ENCODE measurements at places on chromosomes 13 and 19. TPM values are rescaled to one million over a fixed set of nuclear protein-coding genes. Genes with fewer than 3 reads are reported as not detected.

CCNA1 gene
- polyA plus RNA-seq, result not detected

CATSPERD gene
- not detected for polyA plus RNA-seq

MYBPC2 gene
- polyA plus RNA-seq, result not detected

STAP2 gene
- 4.2 TPM for polyA plus RNA-seq

ZNF14 gene
- 5.4 TPM for polyA plus RNA-seq

GPR183 gene
- polyA plus RNA-seq, result 87.1 TPM

VSTM2B gene
- polyA plus RNA-seq, result 0.41 TPM

DNA sequence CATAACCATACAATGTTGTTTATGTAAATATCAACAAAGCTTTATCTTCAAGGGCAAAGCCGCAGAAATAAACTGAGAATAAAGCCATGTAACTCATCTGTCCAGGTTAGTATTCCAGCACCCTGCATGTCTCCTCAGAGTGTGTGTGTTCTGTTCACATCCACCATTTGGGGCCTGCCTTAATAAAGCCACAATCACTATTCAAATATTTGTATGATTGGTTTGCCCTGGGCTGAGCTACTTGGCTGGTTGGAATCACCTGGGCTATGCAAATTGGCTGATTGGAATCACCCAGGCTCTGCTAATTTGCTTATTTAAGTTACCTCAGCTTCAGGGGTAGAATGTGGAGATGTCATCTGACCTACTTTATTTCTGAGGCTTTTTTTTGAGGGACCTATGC is 42.4 kb upstream of the ZNF737 start:
- no peak overlapping the region for H3K4me3 ChIP-seq
- no peaks in the 10 kb centered on the region for H3K4me1 ChIP-seq
- no peak for DNase-seq
- H3K27ac ChIP-seq, result no peak overlapping the region
- H3K36me3 ChIP-seq, result peaks cover 6% of the 10 kb centered on the region

DNA sequence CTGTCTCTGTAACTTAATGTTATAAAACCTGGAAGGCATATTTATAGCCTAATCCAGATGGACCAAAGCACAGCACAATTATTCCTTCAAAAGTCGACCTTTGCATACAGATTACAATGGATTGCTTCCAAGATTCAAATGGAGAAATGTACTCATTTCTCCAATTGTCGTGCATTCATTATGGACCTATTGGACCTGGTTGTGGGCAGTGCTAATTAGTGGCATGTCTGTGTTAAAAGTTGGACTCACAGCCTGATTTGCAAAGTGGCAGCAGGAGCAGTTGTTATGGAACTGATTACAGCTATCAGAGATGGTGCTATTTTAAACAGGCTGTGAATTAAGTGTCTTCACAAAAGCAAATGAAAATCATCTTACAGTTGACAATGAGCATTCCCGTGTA is 1529.3 kb upstream of the SLC10A2 start:
- no peaks in the 10 kb centered on the region for H3K4me1 ChIP-seq
- DNase-seq, result no peak
- no peaks in the 10 kb centered on the region for H3K36me3 ChIP-seq
- H3K4me3 ChIP-seq, result no peak overlapping the region
- H3K27ac ChIP-seq, result no peak overlapping the region

DNA sequence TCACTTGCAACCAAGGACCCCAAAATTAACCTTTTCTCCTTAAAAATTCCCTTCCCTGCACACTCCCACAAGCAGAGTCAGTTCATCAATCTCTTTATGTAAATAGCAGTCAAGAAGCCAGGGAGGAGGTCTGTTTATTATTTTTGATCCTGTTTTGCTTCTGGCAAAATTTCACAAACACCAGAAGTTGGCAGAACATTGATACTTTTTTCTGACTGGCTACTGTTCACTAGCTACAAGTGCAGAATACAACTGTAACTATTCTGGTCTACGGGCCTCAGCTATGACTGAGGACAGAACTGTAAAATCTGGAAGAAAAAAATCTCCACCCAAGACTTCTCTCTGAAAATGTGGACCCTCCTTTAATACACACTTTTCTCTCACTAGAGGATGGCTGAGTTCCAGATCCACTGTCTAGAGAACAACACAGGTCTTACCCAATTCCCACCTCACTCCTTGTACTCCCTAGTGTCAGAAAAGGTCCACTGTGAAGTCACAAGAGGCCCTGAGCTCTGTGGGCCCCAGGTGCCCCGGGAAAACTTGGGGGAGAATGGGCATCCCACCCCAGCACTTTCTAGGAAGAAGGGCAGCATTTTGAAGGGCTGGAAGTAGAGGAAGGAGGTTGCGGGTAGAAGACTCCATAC is 14.5 kb downstream of the STARD13 start:
- peaks cover 2% of the 10 kb centered on the region for H3K27me3 ChIP-seq
- no peak overlapping the region for H3K27ac ChIP-seq
- no peak for DNase-seq
- H3K36me3 ChIP-seq, result no peaks in the 10 kb centered on the region

- H3K4me1 ChIP-seq, result peaks cover 59% of the 10 kb centered on the region
- H3K27ac ChIP-seq, result peak overlapping the region; percentile 98
- peaks cover 13% of the 10 kb centered on the region for H3K36me3 ChIP-seq
- peaks cover 3% of the 10 kb centered on the region for H3K27me3 ChIP-seq
- peak overlapping the region; percentile 90 for H3K4me3 ChIP-seq
Measured at GRCh38 chr19:48623556-48624066, 4.3 kb downstream of the SPHK2 start.

DNA sequence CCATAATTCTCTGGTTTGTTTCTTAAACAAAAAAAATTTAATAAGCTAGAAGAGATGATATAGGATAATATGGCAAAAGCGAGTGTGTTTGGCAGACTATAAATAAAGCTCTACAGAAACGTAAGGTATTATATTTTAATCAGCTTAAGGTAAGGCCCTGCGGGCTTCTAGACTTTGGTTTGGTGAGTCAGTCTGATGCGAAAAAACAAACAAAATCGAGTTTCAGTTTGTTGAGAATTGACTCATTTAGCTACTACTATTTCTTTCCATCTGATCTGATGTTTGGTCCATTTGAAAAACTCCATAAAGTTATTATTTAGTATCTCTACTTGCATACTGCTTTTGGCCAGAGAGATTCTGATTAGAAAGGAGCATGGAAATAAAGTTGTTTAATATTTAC is 138.0 kb downstream of the MIPEP start:
- no peak overlapping the region for H3K4me3 ChIP-seq
- peaks cover 2% of the 10 kb centered on the region for H3K27me3 ChIP-seq
- no peak overlapping the region for H3K27ac ChIP-seq
- no peaks in the 10 kb centered on the region for H3K4me1 ChIP-seq
- DNase-seq, result no peak

GRCh38 chr19:5718579-5719273 is 1.2 kb downstream of the LONP1 start:
- no peaks in the 10 kb centered on the region for H3K36me3 ChIP-seq
- peaks cover 12% of the 10 kb centered on the region for H3K27me3 ChIP-seq
- DNase-seq, result no peak
- peaks cover 29% of the 10 kb centered on the region for H3K4me1 ChIP-seq

DNA sequence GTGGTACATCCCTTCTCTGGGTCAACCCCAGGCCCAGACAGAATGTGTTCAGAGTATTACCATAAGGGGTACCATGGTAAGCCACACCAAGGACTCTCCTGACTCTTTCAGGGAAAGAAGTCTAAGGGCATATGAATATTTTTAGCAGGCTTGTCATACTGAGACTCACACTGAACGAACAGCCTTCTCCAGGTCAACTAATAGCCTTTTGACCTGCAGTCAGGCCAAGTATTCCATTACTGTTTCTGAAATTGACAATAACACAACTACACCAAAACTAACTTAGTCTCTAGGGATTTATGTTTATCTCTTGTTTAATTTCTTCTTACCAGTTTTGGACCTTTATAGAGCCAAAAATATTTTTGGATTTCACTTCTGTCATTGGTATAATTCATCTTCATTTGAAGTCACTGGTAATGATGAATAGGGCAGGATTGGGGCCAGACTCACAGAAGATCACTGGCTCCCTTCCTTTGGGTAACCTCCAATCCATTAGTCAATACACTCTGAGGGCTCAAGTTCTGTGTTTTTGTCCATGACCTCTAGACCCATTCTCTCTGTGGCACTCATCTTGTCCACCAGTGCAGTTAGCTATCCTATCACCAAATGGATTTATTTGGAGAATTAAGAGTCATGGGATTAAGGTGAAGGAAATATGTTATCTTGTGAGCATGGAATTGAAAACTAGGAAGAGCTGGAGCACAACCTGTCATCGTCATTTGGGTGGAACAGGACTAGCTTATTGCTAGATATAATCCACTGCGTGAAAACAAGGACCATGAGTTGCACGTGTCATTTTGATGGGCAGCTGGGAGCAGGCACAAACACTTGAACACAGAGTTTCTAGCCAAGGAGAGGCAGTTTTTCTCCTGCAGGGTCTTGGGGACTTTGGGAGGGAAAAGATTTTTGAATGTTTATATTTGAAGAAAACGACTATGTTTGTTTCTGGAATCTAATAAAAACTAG is 313.3 kb downstream of the DCLK1 start:
- DNase-seq, result no peak
- no peaks in the 10 kb centered on the region for H3K27me3 ChIP-seq
- no peak overlapping the region for H3K27ac ChIP-seq

- no peak overlapping the region for H3K4me3 ChIP-seq
- no peak overlapping the region for H3K27ac ChIP-seq
- H3K36me3 ChIP-seq, result no peaks in the 10 kb centered on the region
Measured at GRCh38 chr13:50222569-50223332, 207.5 kb downstream of the KCNRG start.

DNA sequence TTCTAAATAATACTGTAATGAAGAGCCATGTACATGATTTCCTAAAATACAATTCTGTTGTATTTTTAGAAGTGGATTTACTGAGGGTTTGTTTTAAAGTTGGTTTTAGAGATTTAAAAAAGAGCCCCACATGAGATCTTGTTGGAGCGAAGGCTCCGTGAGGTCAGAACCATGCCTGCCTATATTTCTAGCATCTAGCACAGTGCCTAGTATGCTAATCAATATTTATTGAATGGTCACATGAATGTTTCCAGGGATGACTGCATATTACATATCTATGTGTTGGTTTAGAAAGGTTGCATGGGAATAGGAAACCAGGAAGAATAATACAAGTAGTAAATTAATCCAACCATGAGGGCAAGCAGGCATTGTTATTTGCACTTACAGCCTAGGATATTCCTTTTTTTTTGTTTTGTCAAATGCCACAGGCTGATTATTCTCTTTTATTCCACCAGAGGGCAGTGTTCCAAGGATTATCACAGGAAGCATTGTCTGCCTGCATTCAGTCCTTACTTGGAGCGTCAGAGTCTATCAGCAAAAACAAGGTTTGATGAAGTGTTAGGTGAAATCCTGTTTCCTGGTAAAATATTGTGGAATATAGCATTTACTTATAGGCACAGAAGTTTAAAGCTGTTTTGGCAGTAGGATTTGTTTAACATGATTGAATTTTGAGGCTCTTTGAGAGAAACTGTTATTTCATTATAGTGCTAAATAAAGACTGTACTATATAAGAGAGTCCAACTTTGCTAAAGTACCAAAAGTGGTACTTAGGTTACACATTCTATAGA is 46.8 kb downstream of the COG3 start:
- peaks cover 11% of the 10 kb centered on the region for H3K4me1 ChIP-seq
- peak overlapping the region; percentile 11 for H3K27ac ChIP-seq
- no peaks in the 10 kb centered on the region for H3K27me3 ChIP-seq
- H3K36me3 ChIP-seq, result peaks cover 7% of the 10 kb centered on the region

GRCh38 chr13:109971456-109972090 is 185.2 kb upstream of the IRS2 start:
- no peaks in the 10 kb centered on the region for H3K4me1 ChIP-seq
- H3K27me3 ChIP-seq, result peaks cover 2% of the 10 kb centered on the region
- DNase-seq, result no peak

GRCh38 chr13:28199089-28199488 is 60.7 kb downstream of the PAN3 start:
- H3K36me3 ChIP-seq, result peaks cover 6% of the 10 kb centered on the region
- H3K27ac ChIP-seq, result no peak overlapping the region
- H3K27me3 ChIP-seq, result no peaks in the 10 kb centered on the region
- no peak overlapping the region for H3K4me3 ChIP-seq
- DNase-seq, result no peak

DNA sequence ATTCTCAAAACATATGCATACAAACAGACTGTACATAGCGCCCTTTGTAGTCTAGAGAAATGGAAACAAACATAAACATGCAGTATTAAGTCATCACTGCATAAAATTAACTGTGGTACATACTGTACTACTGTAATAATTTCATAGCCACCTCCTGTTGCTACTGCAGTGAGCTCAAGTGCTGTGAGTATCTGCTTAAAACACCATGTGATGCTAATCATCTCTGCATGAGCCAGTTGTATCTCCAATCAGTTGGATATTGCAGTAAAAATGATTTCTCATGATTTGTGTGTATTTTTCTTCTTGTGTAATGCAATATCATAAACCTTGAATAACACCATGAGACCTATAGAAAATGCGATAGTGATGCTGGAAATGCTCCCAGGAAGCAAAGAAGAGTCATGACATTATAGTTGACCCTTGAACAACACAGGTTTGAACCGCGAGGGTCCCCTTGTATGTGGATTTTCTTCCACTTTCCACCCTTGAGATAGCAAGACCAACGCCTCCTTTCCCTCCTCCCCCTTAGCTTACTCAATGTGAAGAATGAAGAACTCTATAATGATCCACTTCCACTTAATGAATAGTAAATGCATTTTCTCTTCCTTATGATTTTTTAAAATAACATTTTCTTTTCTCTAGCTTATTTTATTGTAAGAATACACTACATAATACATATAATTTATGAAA is 4.1 kb downstream of the TNFSF13B start:
- DNase-seq, result no peak
- H3K27me3 ChIP-seq, result no peaks in the 10 kb centered on the region
- H3K4me3 ChIP-seq, result no peak overlapping the region
- no peak overlapping the region for H3K27ac ChIP-seq
- H3K36me3 ChIP-seq, result peaks cover 12% of the 10 kb centered on the region

DNA sequence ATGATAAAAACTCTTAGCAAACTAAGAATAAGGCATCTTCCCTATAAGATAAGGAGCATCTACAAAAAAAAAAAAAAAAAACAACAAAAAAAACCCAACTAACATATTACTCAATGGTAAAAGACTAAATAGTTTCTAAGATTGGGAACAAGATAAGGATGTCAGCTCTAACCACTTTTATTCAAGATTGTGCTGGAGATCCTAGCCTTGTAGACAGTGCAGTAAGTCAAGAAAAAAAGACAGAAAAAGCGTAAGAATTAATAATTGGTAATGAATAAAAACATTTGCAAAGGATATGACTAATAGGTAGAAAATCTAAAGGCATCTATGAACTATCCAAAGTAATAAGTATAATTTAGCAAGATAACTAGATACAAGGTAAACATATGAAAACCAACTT is 33.0 kb downstream of the ZIC2 start:
- H3K27me3 ChIP-seq, result peaks cover 5% of the 10 kb centered on the region
- H3K4me3 ChIP-seq, result no peak overlapping the region
- DNase-seq, result no peak
- no peaks in the 10 kb centered on the region for H3K36me3 ChIP-seq
- no peaks in the 10 kb centered on the region for H3K4me1 ChIP-seq
